Stimulated activated CD4-positive, alpha-beta T cell treated with anti-CD3 and anti-CD28 coated beads, Interleukin-15, amount 100 ng/mL, for 1 hour (primary cell): ENCODE measurements at places on chromosomes 6 and 20.

DNA sequence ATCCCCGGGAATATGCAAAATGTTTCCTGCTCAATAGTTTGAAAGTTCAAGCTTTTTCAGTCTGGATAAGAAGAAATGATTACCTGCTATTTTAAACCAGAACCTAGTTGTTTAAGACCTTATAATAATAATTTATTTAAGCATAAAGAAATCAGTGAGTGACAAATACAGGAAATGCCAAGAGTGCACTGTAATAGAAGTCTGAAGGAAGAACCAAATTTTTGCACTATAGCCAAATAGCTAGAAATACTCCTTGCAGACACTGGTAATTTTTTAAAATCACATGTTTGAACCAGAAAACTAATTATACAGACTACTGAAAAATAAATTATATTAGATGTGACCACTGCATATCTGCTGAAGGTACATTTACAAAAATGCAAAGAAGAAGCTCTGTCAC is 93.2 kb downstream of the MMS22L start:
- no peak for DNase-seq

- no peak for DNase-seq
Observed at GRCh38 chr20:53961527-53961926, 108.9 kb downstream of the BCAS1 start.

- no peak for DNase-seq
Observed at GRCh38 chr6:96657344-96657743, 94.4 kb downstream of the FHL5 start.

- no peak for DNase-seq
Observed at GRCh38 chr6:114897536-114897935, 554.7 kb upstream of the HS3ST5 start.

DNA sequence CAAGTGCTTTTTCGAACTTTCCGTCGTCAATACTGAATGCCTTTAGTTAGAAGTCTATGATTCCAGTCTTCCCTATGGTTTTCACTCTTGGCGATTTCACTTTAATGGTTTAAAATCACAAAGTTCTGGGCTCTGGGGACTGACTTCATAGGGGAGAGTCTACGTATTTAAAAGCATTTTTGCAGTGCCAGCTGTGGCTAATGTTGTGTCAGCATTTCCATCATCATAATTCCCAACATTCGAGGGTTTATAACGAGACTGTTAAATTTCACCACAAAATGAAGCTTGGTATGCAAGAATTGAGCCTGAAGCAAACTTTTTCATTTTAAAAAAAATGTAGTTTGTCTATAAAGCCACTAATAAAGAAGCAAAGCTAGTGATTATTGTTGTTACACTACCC is 242.7 kb downstream of the SOX4 start:
- DNase-seq, result no peak

- DNase-seq, result no peak
Observed at GRCh38 chr20:9112541-9113515, 43.9 kb downstream of the PLCB4 start.

GRCh38 chr20:1286267-1287024 is 20.4 kb downstream of the SNPH start:
- no peak for DNase-seq

GRCh38 chr6:21208796-21209186 is 384.8 kb upstream of the SOX4 start:
- DNase-seq, result no peak

GRCh38 chr6:10403385-10404106 is 11.3 kb downstream of the TFAP2A start:
- no peak for DNase-seq

DNA sequence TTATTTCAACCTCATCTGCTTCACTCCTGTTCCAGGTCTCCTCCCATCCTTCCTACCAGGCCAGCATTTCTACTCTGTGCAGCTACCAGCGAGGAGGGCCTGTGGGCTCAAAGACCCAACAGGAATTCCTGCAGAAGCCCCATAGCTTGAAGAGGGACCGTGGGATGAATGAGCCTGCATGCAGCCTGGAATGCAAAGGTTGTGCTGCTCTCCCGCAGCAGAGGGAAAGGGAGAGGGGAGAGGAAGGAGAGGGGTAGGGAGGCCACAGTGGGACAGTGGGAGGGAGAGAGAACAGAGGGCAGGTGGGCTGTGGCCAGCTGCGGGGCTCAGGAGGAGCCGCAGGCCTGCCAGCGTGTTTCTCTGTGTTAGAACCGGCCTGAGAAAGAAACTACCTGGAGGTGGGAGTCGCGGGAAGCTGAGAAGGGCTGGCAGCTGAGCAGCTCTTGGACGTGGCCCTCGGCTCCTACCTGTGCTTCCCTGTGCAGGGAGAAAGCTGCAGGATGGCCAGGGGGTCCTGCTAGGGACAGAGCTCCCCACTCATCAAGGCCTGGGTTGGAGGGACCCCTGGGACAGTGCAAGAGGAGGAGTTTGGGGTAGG is 66.1 kb upstream of the MLN start:
- DNase-seq, result no peak

DNA sequence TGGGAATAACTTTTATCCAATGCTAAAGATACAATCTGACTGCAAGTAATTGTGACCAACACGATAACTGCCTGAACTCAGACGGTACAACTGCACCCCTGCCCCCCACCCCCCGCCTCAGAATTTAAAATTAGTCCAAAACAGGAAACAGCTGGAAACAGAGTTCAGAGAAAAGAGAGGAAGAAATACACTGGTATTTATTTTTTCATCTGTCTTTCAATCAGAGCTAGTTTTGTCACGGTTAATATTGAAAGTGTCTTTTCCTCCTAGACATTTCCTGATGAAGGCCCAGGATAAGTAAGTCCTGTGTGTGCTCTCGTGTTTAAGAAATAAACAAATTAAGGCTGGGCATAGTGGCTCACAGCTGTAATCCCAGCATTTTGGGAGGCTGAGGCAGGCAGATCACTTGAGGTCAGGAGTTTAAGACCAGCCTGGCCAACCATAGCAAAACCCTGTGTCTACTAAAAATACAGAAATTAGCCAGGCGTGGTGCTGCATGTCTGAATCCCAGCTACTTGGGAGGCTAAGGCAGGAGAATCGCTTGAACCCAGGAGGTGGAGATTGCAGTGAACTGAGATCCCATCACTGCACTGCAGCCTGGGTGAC is 21.5 kb downstream of the ACSS1 start:
- no peak for DNase-seq

DNA sequence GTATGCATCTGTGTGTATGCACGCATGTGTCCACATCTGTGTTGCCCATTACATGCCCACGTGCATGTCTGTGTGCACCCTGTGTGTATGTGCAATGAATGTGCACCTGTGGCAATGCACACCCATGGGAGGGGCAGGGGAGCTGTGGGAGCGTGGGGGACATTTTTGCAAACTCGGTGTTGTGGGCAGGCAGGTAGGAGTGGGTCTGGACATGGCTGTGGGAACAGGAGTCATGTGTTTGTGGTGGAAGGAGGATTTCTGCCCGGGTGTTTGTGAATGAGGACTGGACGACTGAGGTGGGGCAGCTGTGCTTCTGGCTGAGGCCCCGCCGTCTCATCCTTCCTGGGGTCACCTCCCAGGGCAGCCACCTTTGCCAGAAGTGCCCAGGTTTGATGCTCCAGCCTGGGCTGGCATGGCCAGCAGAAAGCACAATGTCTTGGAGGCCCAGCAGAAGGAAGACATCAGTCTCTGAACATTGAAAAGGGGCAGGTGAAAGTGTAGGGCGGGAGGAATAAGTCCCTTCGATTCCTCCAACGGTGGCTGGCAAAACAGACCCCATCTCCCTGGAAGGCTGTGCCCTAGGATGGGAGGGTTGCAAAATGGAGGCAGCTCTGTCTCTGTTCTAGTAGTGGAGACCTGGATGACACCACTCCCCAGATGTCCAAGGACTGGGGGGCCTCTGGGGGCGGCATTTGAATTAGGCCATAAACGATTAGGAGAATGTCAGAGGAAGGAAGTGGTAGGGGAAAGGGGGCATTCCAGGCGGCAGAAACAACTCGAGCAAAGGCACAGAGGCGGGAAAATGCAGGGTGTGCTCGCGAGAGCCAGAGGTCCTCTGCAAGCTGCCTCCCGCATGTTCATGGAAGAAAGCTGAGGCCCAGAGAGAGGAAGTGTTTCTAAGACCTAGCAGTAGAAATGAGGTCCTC is 19.1 kb upstream of the ARMC12 start:
- no peak for DNase-seq

GRCh38 chr6:2254747-2255146 is 9.3 kb upstream of the GMDS start:
- no peak for DNase-seq

- no peak for DNase-seq
Observed at GRCh38 chr6:18102783-18103509, 19.5 kb downstream of the NHLRC1 start.

DNA sequence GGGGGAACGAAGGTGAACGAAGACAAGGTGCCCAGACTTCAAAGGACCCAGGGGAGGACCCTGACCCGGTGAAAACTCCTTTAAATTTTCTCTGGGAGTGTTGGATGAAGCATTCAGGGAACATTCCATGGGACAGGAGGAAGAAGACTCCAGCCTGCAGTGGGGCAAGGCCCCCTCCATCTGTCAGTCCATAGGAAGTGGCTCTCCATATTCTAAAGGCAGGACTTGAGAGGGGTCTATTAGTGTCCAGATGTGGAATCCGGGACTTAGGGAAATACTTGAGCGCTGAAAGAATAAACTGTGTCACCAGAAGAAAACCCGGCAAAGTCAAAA is 3.2 kb upstream of the BPIFA2 start:
- DNase-seq, result no peak
